ENCODE measurements at places on chromosomes 7 and 10. TPM values are rescaled to one million over a fixed set of nuclear protein-coding genes. Genes with fewer than 3 reads are reported as not detected.
A peak's percentile ranks its signal among the peaks of the same experiment; 100 is the strongest.

- peaks cover 11% of the 10 kb centered on the region for H3K4me1 ChIP-seq
- no peak for DNase-seq
- no peak overlapping the region for H3K27ac ChIP-seq
- no peaks in the 10 kb centered on the region for H3K27me3 ChIP-seq
- H3K36me3 ChIP-seq: no peaks in the 10 kb centered on the region
Observed at GRCh38 chr10:112819231-112819630, 130.8 kb upstream of the TCF7L2 start.

GRCh38 chr10:95784279-95784913 is 28.4 kb downstream of the ENTPD1 start:
- H3K4me1 ChIP-seq: peaks cover 65% of the 10 kb centered on the region
- no peak overlapping the region for H3K4me3 ChIP-seq
- peak overlapping the region; percentile 58 for H3K27ac ChIP-seq
- no peaks in the 10 kb centered on the region for H3K36me3 ChIP-seq
- no peak for DNase-seq

DNA sequence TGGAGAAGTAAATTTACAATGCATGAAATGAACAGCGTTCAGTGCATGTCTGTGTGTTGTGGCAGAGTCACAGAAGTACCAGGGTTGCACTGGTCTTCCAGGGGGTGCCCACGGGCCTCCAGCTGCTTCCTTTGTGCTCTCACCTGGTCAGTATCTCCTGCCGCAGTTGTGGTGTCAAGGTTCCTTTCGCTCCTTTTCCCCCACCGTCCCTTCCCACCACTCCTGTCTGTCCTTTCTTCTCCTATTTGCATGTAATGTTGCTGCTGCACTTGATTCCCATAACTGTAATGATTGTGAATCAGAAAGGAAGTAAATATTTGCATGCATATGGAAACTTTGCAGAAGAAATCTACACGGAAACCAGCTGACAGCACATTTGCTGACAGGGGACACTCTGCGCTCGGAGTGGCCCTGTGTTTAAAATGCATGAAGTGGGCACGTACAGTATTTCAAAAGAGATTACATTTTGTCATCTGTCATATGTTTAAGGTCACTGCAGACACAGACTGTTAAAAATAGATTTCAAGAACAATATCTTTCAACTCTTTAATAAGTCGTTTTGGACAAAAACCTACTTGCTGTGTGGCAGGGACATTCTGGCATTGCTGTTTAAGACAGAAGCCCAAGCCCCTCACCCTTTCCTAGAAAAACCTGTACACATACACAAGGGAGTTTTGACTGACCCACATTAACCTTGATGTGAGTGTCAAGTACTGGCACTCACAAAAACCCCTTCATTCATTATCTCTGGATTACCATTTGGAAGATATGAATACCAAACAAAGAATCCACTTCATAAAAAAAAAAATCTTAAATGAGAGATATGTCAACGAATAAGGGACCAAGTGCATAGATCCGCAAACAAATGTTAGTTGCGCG is 336.7 kb upstream of the KLF6 start:
- H3K4me1 ChIP-seq: no peaks in the 10 kb centered on the region
- H3K36me3 ChIP-seq: no peaks in the 10 kb centered on the region
- H3K27ac ChIP-seq: no peak overlapping the region
- H3K27me3 ChIP-seq: no peaks in the 10 kb centered on the region

NUTM2B gene
- 5.0 TPM for total RNA-seq

DNA sequence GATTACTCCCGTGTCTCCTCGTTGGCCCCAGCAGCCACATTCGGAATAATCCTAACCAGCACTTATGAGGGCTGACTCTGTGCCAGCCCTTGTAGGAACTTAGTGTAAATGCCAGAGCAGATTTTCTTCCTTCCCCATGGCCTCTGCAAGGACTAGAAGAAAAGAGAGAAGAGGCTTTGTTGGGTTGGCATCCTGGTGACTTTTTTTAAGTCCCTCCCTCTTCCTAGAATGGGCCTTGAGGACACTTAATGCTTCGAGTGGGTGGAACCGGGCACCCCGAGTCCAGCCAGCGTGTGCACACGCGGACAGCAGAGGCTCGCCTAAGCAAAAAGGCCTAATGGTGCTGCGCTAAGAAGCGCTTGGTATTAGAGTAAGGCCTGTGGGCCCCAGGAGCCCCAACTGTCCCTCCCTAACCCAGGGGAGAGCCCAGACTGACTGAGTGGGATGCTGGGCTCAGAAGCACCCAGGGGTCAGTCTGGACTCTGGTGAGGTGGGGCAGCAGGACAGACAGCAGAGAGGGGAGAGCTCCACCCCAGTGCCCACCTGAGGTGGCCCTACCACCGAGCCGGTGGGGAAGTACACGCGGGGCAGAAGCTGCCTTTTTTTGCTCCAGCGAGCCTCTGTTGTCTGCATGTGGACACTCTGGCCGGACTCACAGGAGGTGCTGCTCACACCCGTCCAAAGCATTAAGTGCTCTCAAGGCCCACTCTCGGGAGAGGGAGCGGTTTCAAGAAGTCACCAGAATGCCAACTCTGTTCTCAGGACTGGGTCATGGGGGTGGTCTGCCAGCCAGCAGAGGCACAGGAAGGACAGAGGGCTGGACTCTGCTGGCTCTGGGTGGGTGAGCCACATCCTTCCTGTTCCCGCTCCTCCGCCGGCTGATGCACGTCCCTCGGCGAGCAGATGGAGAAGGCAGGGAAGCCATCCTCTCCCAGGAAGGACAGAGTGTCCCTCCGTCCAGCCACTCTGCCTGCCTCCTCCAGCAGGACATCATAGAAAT is 12.5 kb downstream of the ITPRIP start:
- H3K27me3 ChIP-seq: no peaks in the 10 kb centered on the region
- no peak overlapping the region for H3K4me3 ChIP-seq
- peak overlapping the region; percentile 86 for H3K27ac ChIP-seq
- DNase-seq: no peak
- H3K4me1 ChIP-seq: peaks cover 93% of the 10 kb centered on the region

STEAP1B gene
- 1.1 TPM for total RNA-seq

GRCh38 chr10:107168738-107169137 is 4.2 kb upstream of the SORCS1 start:
- no peak overlapping the region for H3K4me3 ChIP-seq
- DNase-seq: no peak
- H3K27ac ChIP-seq: no peak overlapping the region
- no peaks in the 10 kb centered on the region for H3K4me1 ChIP-seq
- H3K27me3 ChIP-seq: no peaks in the 10 kb centered on the region

MYO3A gene
- total RNA-seq: under 0.01 TPM

- peaks cover 17% of the 10 kb centered on the region for H3K36me3 ChIP-seq
- peaks cover 3% of the 10 kb centered on the region for H3K4me1 ChIP-seq
- DNase-seq: no peak
- no peak overlapping the region for H3K27ac ChIP-seq
Observed at GRCh38 chr10:75021379-75022249, 89.8 kb upstream of the SAMD8 start.

GRCh38 chr10:34403512-34403911 is 411.6 kb downstream of the PARD3 start:
- H3K4me1 ChIP-seq: peaks cover 8% of the 10 kb centered on the region
- DNase-seq: no peak
- H3K4me3 ChIP-seq: no peak overlapping the region
- H3K36me3 ChIP-seq: no peaks in the 10 kb centered on the region
- H3K27ac ChIP-seq: no peak overlapping the region

DNA sequence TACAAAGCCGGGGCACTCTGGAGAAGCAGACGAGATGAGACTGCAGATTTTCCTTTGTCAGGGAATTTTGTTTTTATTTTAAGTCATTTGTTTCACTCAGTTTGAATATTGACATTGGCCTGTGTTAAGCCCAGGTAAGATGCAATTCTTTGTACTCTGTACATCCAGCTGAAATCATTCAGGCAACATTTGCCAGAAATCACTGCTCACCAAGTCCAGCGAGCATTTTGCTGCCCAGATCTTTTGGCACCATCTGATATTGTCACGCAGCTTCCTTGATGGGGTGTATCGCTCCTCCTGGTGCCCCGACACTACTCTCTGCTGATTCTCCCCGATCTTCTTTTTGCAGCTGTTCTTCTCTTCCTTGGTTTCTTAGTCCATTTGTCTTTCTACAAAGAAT is 261.7 kb downstream of the GALNT17 start:
- H3K4me3 ChIP-seq: no peak overlapping the region
- no peak overlapping the region for H3K27ac ChIP-seq
- no peaks in the 10 kb centered on the region for H3K4me1 ChIP-seq
- H3K27me3 ChIP-seq: no peaks in the 10 kb centered on the region

- H3K4me1 ChIP-seq: no peaks in the 10 kb centered on the region
- H3K27me3 ChIP-seq: no peaks in the 10 kb centered on the region
- H3K27ac ChIP-seq: no peak overlapping the region
- H3K36me3 ChIP-seq: no peaks in the 10 kb centered on the region
- no peak for DNase-seq
Observed at GRCh38 chr10:60986791-60987190, 42.8 kb upstream of the RHOBTB1 start.

ASIC3 gene
- total RNA-seq: 2.8 TPM

- H3K27ac ChIP-seq: no peak overlapping the region
- H3K4me1 ChIP-seq: no peaks in the 10 kb centered on the region
- H3K27me3 ChIP-seq: peaks cover 15% of the 10 kb centered on the region
Observed at GRCh38 chr7:157682946-157683746, 346.3 kb downstream of the DNAJB6 start.

- DNase-seq: no peak
- peaks cover 21% of the 10 kb centered on the region for H3K36me3 ChIP-seq
- no peak overlapping the region for H3K4me3 ChIP-seq
- no peak overlapping the region for H3K27ac ChIP-seq
- no peaks in the 10 kb centered on the region for H3K27me3 ChIP-seq
- H3K4me1 ChIP-seq: no peaks in the 10 kb centered on the region
Observed at GRCh38 chr10:22589851-22590514, 124.4 kb downstream of the PIP4K2A start.

TFPI2 gene
- total RNA-seq: 23.7 TPM

All from thoracic aorta (tissue), 2 donors.